ENCODE measurements at places on chromosomes 7 and 10.

- no peak for DNase-seq
Observed at GRCh38 chr10:95431900-95432342, 129.2 kb downstream of the SORBS1 start.

DNA sequence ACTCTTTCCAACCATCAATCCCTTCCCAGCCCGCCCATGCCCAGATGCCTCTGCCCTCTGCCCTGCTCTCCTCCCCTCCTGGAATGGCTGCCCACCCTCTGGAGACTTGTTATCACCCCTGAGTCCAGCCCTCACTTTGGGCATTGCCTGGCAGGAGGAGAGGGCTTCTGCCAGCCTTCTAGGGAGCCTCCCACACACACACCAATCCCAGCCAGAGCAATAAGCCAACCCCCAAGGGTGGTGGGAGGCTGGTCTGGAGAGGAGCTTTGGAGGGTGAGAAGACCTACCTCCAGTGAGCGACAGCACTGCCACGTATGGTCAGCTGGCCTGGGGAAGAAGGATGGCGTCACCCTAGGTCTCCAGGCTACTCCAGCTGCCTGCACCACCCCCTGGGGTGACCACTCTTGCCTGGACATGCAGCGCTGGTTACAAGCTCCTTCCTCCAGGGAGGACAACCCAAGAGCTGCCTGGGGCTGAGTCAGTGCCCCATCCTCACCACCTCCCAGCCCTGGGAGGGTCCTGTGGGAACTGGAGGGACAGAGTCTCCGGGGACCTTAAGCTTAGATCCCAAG lies 8.4 kb downstream of the C10orf105 start:
- no peak for DNase-seq

- peak; percentile 50 for DNase-seq
Observed at GRCh38 chr10:75508239-75508813, 76.9 kb downstream of the LRMDA start.

DNA sequence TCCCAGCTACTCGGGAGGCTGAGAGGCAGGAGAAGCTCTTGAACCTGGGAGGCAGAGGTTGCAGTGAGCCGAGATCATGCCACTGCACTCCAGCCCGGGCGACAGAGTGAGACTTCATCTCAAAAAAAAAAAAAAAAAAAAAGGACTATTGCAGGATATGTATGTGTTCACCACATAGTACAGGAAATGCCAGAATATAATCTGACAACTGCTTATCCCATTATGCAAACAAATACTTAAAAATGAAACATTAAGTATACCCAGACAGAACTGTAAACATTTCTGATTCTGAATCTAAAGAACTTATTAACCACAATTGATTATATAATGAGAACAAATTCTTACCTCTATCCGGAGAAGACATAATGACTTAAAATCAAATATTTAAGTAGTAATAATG lies 18.7 kb downstream of the DKK1 start:
- DNase-seq = no peak

GRCh38 chr7:80611779-80612178 lies 26.7 kb upstream of the CD36 start:
- no peak for DNase-seq

DNA sequence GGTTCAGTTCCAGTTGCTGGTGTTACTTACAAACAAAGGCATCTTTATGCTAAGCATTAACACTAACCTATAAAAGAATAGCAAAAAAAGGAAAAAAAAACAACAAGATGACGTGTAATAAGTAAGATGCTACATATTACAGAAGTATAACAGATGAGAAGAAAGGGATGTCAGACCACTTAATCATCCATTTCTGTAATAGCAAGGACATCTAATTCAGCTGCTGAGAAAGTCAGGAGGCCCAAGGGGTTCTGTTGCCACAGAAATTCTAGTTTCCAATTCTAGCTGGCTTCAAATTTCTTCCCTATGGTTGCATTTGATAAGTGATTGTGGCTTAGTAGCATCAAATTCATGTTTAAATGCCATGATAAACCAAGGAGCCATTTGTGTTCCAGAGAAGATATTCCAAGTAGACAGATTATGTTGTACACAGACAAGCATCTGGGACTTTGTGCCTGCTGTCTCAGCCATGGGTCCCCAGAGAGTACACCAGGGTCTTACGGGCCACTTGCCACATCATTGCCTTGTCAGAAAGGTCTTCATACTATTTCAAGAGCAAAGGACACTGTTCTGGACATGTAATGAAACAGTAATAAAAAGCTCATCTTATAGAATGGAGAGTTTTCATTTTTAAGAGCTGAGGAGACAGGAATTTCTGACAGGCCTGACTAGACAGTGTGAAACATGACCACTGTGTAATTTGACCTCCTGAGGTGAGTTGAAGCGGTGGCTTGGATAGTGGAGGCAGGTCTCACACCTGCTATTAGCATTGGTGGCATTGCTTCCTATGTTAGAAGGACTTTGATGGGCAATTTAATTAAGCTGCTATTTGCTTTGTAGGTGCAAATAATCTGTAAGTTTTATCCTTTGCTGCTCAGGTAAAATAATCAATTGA lies 4.2 kb upstream of the ASB4 start:
- DNase-seq = no peak

GRCh38 chr7:50463035-50463434 lies 12.9 kb upstream of the FIGNL1 start:
- DNase-seq = no peak

DNA sequence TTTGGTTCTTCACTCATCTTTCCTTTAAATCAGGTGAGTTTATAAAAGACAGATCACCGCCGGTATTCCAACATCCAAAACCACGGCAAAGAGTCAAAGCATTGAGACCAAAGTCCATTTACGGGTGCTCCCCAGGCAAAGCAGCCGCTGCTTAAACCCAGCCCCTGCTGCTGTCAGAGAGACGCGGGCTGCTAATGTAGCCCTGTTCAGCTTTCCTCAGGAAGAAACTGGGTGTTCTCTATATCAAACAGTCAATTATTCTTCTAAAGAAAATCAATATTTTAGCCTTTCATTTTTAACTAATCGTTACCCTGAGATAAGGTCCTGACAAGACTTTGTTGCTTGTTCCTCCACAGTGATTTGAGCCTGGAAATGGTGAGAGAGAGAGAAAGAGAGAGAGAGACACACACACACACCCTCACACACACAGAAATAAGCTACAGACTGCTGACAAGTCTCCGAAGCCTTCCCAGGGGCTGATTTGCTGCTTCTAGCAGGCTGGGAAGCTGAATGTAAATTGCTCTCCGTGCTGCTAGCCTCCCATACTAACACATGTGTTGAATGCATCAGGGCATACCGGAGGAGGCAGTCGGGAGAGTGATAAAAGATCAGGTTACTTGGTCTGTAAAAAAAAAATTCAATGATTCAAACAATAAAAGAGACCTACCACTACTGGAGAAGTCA lies 183.0 kb upstream of the ANK3 start:
- peak; percentile 37 for DNase-seq

DNA sequence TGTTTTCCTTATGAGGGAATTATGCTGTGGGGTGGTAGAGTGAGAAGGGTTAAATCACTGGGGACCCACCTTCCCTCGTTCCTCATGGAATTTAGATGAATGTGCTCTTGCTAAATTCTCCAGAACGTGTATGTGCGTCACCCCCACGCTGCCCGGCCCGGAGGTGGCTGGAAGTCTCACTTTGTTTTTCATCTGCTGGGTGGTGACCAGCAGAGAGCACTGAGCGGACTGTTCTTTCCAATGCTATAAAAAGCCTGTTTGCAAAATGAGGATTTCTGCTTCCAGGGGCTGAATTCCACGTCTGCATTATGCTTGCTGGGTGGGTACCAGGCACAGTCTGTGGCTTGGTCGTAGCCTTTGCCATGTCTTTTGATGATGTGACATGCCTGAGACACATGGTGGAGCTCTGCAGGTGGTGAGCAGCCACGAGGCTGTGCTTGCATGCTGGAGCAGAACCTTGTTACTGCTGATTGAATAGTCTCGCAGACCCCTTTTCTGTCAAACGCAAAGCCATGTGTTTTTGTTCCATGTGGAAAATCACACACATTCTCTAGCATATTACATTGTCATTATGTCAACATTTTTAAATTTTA lies 31.9 kb upstream of the INSYN2A start:
- peak; percentile 22 for DNase-seq

- no peak for DNase-seq
Observed at GRCh38 chr10:63103971-63104409, 29.1 kb upstream of the NRBF2 start.

DNA sequence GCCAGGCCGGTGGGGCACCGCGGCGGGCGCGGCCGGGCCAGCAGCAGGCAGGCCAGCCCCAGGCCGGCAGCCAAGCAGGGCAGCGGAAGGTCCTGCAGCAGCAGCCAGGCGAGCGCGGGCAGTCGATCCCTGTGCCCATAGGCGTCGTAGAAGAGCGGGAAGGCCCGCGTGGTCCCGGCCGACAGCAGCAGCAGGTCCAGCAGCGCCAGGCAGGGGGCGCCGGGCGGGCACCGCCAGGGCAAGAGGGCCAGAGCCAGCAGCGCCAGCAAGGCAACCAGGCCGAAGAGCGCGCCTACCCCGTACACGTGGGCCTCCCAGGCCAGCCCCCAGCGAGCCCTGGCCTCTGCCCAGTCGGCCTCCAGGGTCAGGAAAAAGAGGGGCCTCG lies 8.4 kb upstream of the RBM28 start:
- DNase-seq = no peak

DNA sequence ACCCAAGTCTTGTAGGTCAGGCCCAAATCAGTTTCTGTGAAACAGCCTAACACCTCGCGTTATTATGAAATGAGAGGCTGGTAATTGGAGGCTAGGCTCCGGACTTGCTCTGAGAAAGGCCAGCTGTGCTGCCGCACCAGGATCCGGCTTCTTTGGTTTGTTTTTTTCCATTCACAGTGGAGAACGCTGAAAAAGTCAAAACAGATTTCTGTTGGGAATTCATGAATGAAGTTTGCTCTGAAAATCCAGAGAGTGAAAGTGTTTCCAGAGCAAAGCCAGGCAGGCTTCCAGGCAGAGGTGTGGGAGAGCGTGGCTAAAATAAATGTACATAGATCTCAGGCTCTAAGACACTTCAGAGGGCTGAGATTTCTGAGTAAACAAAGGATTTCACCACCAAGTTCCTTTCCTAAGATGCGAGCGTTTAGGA lies 240.1 kb downstream of the TRIL start:
- DNase-seq = no peak

DNA sequence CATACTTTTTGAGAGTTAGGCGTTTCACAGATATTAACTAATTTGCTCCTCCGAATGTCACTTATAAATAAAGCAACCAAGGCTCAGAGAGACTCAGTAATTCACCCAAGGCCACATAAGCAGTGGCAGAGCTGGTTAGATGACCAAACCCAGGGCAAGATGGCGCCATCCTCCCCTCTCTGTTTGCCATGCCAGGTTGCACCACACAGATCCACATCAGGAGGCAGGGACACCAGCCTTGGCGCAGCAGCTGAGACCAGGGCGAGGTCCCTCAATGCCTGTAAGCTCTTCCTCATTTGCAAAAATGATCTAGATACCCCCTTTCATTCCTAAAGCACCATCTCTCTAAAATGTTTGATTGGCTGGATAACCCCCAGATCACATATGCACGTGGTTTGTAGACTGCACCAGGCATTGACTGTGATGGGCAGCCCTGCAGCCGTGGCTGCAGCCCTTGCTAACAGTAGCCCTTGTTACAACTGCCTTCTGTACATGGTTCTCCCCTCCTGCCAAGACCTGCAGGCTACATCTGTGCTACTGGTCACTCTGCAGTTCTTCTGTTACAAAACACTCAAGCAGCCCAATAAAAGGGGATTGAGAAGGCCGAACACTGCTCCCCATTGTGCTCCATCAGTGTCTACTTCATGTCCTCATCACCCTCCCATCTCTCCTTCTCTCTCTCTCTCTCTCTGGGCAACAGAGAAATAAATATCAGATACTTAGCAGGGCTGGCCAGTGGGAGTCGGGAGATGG lies 298.6 kb downstream of the PRPF18 start:
- DNase-seq = no peak

DNA sequence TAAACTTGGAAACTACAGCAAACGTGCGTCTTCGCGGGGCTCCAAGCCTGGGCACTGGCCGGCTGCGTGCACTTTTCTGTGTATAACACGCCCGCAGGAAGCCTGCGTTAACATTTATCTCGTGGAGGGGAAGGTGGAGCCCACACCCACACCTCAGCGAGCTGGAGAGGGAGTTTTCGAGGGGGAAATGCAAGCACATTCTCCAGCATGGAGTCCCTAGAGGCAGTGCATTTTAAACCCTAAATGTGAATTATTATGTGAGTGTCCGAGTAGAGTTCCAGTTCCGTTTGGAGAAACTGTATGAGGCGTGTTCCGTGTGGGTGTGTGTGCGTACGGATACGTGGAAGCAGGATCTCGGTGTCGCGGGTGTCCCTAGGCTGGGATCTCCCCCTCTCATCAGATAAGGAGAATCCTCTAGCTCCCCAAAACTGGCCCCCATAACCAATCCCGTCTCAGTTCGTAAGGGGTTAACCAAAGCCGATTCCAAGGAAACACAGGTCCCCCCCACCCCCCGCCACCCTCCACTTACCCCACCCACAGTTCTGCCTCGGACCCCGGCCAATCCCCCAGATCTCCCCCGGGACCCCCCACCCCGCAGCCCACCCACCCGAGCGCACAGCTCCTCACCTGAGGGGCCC lies 403 bp downstream of the CDK6 start:
- DNase-seq = no peak

DNA sequence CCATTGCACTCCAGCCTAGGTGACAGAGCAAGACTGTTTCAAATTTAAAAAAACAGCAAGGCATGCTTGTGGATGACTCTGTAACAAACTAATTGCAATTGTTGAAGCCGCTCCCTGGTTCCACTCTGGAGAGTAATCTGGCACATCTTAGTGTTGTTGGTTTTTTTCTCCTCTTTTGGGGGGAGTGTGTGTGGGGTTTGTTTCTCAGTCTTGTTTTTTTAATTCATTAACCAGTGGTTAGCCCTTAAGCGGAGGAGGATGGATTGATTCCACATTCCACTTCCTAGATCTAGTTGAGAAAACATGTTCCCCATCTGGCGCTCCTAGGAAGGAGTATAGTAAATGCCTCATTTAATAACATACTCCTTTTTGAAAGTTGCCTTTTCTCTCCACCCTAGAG lies 8.6 kb upstream of the ZNF713 start:
- DNase-seq = no peak

GRCh38 chr10:79311581-79312407 lies 35.5 kb upstream of the PPIF start:
- DNase-seq = no peak

Measured in NCI-H1694 (cell line).